ENCODE measurements at places on chromosomes 16 and 17. TPM values are rescaled to one million over a fixed set of nuclear protein-coding genes. Genes with fewer than 3 reads are reported as not detected.

The TBC1D3C gene
- not detected for total RNA-seq

The RAB37 gene
- not detected for total RNA-seq

The CSNK1D gene
- 31.6 TPM for total RNA-seq

The CRYBA1 gene
- total RNA-seq = not detected

The CCDC40 gene
- total RNA-seq = 1.5 TPM

The TOX3 gene
- not detected for total RNA-seq

The RAB11FIP4 gene
- total RNA-seq = 0.47 TPM

The USP43 gene
- total RNA-seq = not detected

The TEKT5 gene
- 0.09 TPM for total RNA-seq

The NLE1 gene
- 13.0 TPM for total RNA-seq

The ZSCAN10 gene
- total RNA-seq = not detected

The C17orf107 gene
- 5.4 TPM for total RNA-seq

The KRTAP9-2 gene
- not detected for total RNA-seq

The AANAT gene
- not detected for total RNA-seq

The GNAO1 gene
- total RNA-seq = 0.34 TPM

The KLHL10 gene
- total RNA-seq = not detected

The SPN gene
- total RNA-seq = not detected

The HBQ1 gene
- total RNA-seq = not detected

The PRR35 gene
- total RNA-seq = not detected

The RNF157 gene
- 0.12 TPM for total RNA-seq

The CNTNAP4 gene
- total RNA-seq = 0.26 TPM

The ESRP2 gene
- not detected for total RNA-seq

The MIS12 gene
- total RNA-seq = 14.6 TPM

The TBC1D3I gene
- total RNA-seq = not detected

The TMEM235 gene
- total RNA-seq = not detected

The PCYT2 gene
- 61.2 TPM for total RNA-seq

The ADCY7 gene
- 9.3 TPM for total RNA-seq

The TUBB3 gene
- 110 TPM for total RNA-seq

The SLC6A2 gene
- total RNA-seq = not detected

The HCRT gene
- total RNA-seq = not detected

The NPW gene
- total RNA-seq = 1.6 TPM

The TLCD1 gene
- 20.7 TPM for total RNA-seq

The ABCA3 gene
- 0.60 TPM for total RNA-seq

The SMIM36 gene
- total RNA-seq = not detected

The CTRB2 gene
- not detected for total RNA-seq

The KIF2B gene
- total RNA-seq = not detected

The CHD3 gene
- total RNA-seq = 82.6 TPM

The BRICD5 gene
- total RNA-seq = 0.09 TPM

The ADAP2 gene
- not detected for total RNA-seq

The CDH11 gene
- 219 TPM for total RNA-seq

The FNDC8 gene
- not detected for total RNA-seq

The GPR179 gene
- not detected for total RNA-seq

The ATP6V0C gene
- total RNA-seq = 28.6 TPM

The C17orf78 gene
- total RNA-seq = not detected

The MPV17L gene
- total RNA-seq = not detected

All from pericardium fibroblast (primary cell).